Dermis blood vessel endothelial cell (primary cell): ENCODE measurements at places on chromosomes 16 and 17. TPM values are rescaled to one million over a fixed set of nuclear protein-coding genes. Genes with fewer than 3 reads are reported as not detected.

The KRT33A gene
- total RNA-seq = not detected in 2 replicates

The CCL7 gene
- total RNA-seq = 0.23 TPM in 1 of 2 replicates, not detected in the other

The ARL5C gene
- total RNA-seq = not detected in 2 replicates

The FAM20A gene
- not detected in 2 replicates for total RNA-seq

The GDPD3 gene
- total RNA-seq = 1.1 and 2.2 TPM in 2 replicates

The HAS3 gene
- 3.6 and 4.5 TPM in 2 replicates for total RNA-seq

The SRCIN1 gene
- under 0.01 and 0.14 TPM in 2 replicates for total RNA-seq

The PRR15L gene
- total RNA-seq = not detected in 2 replicates

The BCAR1 gene
- total RNA-seq = 141 and 300 TPM in 2 replicates

The KDM8 gene
- total RNA-seq = 3.7 and 4.7 TPM in 2 replicates

The GGA2 gene
- 32.1 and 41.4 TPM in 2 replicates for total RNA-seq

The OTOA gene
- 0.09 TPM in 1 of 2 replicates, not detected in the other for total RNA-seq

The LGALS9B gene
- total RNA-seq = not detected in 2 replicates

The TNP2 gene
- total RNA-seq = not detected in 2 replicates

The MYH13 gene
- total RNA-seq = not detected in 2 replicates

The MYH10 gene
- total RNA-seq = 227 and 533 TPM in 2 replicates

The WFIKKN1 gene
- total RNA-seq = 0.14 and 0.17 TPM in 2 replicates

The ZPBP2 gene
- total RNA-seq = not detected in 2 replicates

The SLC25A39 gene
- total RNA-seq = 88.8 and 120 TPM in 2 replicates

The ENPP7 gene
- not detected in 2 replicates for total RNA-seq

The CACNG4 gene
- not detected in 2 replicates for total RNA-seq

The RHBDL1 gene
- 0.05 and 0.51 TPM in 2 replicates for total RNA-seq

The HEXIM1 gene
- total RNA-seq = 7.0 and 11.0 TPM in 2 replicates

The SGCA gene
- not detected in 2 replicates for total RNA-seq

The PPP1R27 gene
- not detected in 2 replicates for total RNA-seq

The MAP2K3 gene
- total RNA-seq = 20.8 and 39.0 TPM in 2 replicates

The ATP2A1 gene
- total RNA-seq = not detected in 2 replicates
